ENCODE measurements at places on chromosomes 4 and X.
A peak's percentile ranks its signal among the peaks of the same experiment; 100 is the strongest.

GRCh38 chr4:5186271-5187064 lies 135.2 kb downstream of the STK32B start:
- no peak for DNase-seq

DNA sequence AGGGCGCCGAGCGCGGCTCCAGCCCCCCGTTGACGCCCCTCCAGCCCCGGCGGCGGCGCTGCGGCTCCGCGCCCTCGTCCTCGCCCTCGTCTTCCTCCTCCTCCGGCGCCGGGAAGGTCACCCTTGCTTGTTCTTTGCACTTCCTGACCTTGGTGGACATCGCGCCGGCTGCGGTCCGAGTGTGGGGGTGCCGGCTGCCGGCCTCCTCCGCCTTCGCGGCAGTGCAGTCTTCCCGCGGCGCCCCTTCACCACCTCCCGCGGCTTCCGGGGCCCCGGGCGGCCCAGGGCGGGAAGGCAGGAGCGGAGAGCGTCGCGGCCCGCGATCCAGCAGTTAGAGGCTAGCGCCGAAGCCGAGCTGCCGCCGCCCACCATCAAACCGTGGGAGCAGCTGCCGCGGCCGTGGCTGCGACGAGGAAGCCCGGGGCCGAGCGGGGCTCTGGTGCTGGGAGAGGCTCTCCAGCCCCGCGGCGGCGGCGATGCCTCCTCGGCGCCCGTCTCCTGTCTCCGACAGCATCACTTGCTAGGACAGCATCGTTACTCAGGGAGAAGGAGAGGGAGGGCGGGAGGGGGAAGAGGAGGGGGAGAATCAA lies at the start of gene TRPC3:
TSS of gene TRPC3 (minus strand) at position 540 of the 590 bp plus-strand sequence. CDS start at position 160, 380 bp downstream.
- DNase-seq, result peak; percentile 51

GRCh38 chr4:172202480-172203076 lies 389.4 kb downstream of the GALNTL6 start:
- DNase-seq, result no peak

DNA sequence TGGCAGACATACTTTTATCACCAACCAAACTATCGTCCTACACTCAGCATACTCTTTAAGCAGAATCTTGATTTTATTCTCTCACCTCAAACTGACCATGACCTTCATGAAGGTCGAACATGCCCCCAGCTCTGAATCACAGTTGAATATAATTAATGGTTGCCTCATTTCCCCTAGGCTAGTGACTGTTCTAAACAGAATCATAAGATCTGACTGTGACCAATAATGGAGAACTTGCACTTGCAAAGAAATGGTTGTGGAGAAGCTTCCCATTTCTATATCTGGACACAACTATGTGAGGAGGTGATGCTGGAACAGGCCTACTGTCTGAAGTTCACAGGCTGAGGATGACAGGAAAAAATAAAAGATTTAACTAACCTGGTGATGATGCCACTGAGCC lies 85.1 kb downstream of the PDGFC start:
- no peak for DNase-seq

- DNase-seq, result no peak
These were observed 1799.8 kb upstream of the ADGRL3 start for GRCh38 chr4:59400334-59400733.
